Caudate nucleus (tissue), 63 donors: ENCODE measurements at places on chromosomes 4 and X.

DNA sequence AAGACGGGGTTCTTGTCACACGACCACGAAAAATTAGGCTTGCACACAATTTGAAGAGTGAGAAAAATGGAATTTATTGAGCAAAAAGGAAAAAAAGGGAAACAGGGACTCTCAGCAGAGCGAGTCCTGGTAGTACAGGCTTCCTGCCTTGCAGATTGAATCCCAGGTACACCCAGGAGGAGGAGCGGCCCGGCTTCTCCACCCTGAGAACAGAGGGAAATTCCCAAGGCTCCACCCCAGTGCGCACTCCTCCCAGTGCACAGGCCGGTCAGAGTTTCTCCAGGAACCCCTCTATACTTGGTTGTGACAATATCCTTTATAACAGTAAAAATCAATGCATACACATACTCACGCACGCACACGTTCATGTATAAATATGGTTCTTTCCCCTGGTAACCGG is 22.0 kb downstream of the SLC4A4 start:
- DNase-seq = no peak

GRCh38 chrX:130247996-130248395 is 20.7 kb downstream of the ZNF280C start:
- DNase-seq = no peak

- DNase-seq = no peak
Measured at GRCh38 chr4:948101-948935, 16.1 kb downstream of the TMEM175 start.

GRCh38 chrX:1231850-1232465 is 19.5 kb upstream of the CRLF2 start:
- no peak for DNase-seq

GRCh38 chr4:101393256-101393655 is 45.9 kb upstream of the PPP3CA start:
- no peak for DNase-seq

DNA sequence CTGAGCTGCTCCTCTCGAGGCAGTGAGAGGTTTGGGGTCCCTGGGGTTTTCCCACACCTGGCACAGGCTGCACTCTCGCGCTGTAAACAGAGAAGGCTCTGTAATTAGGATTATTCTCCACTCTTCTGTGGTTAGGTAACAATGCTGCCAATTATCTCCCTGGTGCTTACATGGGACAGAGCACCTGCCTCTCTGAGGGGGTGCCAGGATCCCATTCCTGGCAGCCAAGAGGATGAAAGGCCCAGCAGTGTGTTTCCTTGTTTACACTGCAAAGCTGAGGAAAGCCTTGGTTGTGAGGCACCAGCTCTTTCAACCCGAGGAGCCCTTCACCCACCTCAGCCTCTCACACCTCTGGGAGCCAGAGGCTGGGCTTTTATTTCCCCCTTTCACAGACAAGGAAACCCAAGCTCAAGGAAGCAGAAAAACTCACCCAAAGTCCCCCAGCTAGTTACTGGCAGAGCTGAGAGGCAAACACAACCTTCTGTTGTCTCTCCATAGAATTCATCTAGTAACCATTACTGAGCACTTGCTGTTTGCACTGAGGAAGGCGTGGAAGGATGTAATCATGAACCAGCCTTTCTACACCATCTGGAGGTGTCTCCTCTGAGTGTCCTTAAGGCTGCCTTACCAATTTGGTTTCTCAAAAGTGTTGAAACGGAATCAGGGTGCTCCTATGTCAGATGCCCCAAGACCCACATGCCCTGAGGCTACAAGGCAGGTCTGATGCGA is 39.7 kb upstream of the PROM1 start:
- DNase-seq = no peak

DNA sequence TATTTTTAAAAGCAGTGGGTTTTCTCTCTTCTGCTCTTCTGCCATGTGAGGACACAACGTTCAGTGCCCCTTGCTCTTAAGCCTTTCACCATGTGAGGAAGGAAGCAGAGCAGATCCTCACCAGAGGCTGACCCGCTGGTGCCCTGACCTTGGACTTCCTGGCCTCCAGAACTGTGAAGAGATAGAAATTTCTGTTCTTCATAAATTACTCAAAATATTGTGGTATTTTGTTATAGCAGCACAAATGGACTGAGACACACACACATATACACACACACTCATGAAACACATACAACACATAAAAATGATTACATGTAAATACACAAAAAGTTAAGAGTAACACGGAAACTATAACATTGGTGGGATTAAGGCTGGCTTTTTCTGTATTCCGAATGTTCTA is 244.8 kb upstream of the NOCT start:
- no peak for DNase-seq

GRCh38 chr4:80646061-80646460 is 310.5 kb downstream of the CFAP299 start:
- no peak for DNase-seq

GRCh38 chr4:83112678-83113428 is 1.7 kb downstream of the PLAC8 start:
- no peak for DNase-seq

DNA sequence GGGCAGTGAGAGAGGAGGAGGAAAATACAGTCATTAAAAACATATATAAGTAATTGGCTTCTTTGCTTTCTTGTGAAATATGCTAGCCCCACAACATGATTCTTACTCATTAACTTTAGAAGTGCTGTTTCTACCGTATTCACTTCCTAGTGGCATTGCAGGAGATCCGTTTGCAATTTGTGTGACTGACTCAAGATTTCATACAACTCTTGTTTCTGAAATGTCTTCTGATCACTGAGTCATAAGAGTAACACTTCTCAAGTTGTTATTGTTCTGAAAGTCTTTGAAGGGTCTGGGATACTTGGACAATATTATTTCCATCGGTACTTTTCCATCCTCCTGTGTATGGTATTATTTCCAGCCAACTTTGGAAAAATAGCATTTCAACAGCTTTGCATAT is 310.8 kb downstream of the PACRGL start:
- DNase-seq = no peak

- DNase-seq = no peak
Measured at GRCh38 chr4:119894650-119895208, 171.9 kb downstream of the MAD2L1 start.

DNA sequence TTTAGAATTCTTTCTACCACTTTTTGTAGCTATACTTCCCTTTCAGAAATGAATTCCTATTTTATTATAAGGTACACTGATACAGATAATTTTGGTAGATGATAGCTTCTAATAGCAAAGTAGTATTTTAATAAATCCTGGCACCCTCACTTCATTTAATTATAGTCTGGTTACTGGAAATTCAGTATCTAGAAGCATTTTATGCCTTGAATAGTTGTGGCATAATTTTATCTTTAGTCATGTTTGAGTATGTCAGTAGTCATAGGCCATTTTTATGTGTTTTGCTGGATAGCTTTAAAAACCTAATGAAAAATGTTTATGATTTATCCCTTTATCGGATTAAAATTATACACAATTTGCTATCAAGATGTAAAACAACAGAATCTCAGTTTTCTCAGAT is 92.3 kb downstream of the DIAPH2 start:
- DNase-seq = no peak

DNA sequence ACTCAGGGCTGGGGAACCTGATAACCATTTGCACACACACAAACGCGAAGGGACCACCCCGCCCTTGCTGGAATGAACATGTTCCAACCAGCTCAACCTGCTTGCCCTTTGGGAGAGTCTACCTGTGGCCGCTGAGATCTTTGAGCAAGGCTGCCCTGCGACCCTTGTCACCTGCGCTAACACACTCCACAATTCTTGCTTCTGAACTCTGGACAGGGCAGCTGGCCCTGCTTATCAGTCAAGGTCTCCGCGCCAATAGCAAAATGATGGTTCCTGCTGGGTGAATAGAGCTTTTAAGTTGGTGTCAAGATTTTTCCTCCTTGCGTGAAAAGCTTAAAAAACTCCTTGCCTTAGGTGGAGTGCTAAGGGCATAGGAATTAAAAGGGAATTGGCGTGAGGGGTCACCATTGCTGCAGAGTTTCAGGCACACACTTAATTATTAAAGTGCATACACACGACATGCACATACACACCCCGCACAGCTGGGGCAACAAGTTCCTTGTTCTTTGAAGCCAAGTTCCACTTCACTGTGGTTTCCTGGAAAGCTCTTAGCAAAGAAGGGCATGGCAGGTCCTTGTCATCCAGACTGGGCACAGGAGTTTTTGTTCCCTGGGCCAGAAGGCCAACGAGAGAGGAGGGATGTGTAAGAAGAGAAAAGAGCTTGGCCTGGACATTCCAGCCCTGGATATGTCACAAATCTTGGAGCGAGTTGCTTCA is 207.7 kb downstream of the STIM2 start:
- no peak for DNase-seq

- DNase-seq = peak; percentile 64
Measured at GRCh38 chr4:14218641-14219040, 591.1 kb upstream of the BOD1L1 start.

- no peak for DNase-seq
Measured at GRCh38 chr4:177759729-177760128, 317.5 kb upstream of the AGA start.

DNA sequence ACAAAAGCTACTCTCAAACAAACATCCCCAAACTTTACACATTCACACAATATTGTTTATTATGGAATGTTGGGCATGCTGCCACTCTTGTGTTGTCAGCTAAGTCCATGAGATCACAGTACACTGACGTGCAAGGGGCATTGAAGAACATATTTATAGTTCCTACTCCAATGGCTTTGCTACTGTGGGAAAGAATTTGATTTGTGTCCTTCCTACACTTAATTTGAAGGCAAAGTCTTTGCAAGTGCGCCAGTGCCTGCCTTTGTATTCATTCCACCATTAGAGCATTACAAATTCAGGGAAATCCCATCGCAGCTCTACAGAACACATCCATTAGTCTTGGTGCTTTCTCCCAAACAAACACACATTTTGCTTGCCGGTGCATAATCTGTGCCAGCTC is 45.4 kb upstream of the FTHL17 start:
- no peak for DNase-seq

DNA sequence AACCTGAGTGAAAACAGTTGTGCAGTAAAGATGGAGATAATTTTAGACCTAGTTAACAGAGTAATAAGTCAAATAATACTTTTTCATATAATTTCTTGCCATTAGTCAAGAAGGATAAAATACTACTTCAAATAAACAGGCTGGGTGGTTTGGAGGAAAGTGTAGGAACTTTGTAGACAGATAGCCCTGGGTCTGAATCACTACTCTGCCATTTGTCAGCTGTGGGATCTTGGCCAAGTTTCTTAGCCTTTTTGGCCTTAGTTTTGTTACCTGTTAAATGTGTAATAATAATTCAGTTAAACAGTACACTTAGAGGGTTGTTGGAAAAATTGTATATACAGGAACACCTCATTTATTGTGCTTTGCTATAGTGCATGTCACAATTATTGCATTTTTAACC is 163.7 kb downstream of the NPNT start:
- no peak for DNase-seq

- DNase-seq = no peak
Measured at GRCh38 chrX:148135738-148136137, 154.6 kb downstream of the FMR1NB start.

GRCh38 chrX:113929004-113929403 is 654.9 kb upstream of the HTR2C start:
- DNase-seq = no peak

DNA sequence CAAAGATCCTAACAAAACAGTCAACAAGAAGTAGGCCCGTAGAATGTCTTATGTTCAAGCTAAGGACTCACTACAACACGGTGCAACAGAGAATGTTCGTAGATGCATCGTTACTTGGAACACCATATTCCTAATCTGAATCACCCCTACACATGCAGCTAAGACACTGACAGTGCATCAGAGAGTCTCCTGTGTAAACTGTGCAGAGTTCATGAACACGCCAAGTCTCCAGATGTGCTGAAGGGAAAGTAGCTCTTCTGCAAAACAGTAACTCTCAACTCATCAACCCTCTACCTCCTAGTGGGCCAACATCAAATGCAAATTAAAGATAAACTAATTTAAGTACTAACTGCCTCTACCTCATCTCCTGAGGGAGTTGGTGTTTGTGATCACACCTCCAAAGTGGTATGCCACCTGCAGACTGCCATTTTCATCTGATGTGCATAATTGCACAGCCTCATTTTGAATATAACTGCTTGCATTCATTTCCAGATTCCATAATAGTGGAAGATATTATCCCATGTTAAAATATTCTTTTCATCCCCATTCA is 73.5 kb downstream of the MOSPD2 start:
- DNase-seq = no peak

GRCh38 chr4:183478123-183478522 is 26.7 kb upstream of the ING2 start:
- DNase-seq = no peak

DNA sequence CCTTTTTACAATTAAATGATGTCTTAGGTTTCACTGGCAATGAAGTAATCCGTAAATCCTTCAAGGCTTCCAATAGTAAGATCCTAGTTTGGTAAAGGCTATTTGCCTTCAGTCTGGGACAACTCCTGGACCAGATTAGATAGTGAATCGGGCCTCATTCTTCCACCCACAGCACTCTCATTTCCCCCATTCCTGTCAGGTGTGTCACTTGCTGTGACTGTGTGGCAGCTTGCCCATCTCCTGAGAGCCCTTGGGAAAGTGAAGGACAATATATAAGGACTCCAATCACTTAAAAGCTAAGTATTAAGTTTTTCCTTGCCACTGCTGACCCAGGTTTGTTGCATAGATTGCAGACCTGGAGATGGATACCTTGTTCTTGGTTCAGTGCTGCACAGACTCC is 3.3 kb upstream of the GASK1B start:
- no peak for DNase-seq

DNA sequence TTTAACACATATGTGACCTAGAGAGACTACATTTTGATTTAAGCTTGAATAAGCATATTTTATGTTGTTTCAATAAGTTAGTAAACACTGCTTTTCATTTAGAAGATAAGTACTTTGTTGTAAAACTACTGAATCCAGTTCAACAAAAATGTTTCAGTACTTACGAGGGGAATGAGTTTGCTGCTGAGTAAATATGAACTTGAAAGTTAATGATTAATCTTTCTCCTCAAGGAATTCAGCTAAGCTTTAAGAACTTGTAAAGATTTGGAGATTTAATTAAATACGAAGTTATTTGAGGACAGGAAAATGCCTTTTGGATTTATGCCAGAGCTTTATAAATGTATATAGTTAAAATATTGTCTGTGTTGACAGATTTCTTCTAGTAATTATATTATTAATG is 933.0 kb upstream of the LCORL start:
- DNase-seq = no peak

DNA sequence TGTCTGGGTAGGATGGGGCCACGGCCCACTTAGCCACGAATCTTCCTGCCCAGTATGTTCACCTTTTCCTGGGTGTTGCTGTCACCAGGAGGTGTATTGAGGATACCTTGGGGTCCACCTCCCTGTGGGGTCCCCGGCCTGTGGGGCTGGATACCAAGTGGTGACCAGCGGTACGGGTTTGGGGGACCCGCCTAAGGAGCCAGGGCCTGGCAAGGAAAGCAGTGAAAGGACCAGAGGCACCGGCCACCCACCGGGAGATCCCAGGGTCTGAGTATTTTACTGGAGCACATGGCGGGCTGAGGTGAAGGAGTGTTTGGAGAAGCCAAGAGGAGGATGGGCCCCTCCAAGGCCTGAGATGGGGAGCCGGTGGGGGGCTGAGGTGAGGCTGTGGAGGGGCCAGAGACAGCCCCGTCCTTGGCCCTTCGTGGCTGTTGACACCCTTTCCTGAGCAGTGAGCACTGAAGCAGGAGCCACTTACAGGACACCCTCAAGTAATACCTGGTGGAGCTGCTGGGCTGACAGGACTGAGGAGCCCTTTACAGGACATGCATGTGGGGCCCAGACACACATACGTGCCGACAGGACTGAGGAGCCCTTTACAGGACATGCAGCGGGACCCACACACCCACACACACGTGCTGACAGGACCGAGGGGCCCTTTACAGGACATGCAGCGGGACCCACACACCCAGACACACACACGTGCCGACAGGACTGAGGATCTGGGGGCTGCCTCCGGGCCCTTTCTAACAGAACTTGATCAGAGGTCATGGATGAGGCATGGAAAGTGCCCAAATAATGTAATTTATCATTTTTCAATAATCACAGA is 38.4 kb downstream of the TMEM271 start:
- no peak for DNase-seq
